ENCODE measurements at places on chromosomes 11 and 22.

DNA sequence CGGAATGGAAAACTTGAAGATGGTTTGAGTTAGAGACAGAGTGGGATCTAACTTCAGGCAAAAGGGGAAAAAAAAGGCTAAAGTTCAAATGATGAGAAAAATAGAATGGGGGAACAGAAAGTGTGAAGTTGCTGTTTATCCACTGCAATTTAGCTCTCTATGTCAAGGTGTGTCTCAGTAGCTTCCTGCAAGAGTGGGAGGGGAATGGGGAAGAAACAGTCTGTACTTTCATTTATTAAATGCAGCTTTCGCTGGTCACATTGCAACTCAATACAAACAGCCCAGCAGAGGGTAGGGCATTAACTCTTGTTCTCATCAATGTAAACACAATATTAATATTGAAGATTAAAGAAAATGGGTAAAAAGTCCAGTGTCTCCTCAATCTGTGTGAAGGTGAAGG is 214.7 kb upstream of the SYN3 start:
- DNase-seq, result no peak

- DNase-seq, result no peak
Measured at GRCh38 chr22:50217543-50218152, 16.8 kb downstream of the SELENOO start.

- DNase-seq, result no peak
Measured at GRCh38 chr11:113977701-113978100, 2.8 kb downstream of the HTR3A start.

DNA sequence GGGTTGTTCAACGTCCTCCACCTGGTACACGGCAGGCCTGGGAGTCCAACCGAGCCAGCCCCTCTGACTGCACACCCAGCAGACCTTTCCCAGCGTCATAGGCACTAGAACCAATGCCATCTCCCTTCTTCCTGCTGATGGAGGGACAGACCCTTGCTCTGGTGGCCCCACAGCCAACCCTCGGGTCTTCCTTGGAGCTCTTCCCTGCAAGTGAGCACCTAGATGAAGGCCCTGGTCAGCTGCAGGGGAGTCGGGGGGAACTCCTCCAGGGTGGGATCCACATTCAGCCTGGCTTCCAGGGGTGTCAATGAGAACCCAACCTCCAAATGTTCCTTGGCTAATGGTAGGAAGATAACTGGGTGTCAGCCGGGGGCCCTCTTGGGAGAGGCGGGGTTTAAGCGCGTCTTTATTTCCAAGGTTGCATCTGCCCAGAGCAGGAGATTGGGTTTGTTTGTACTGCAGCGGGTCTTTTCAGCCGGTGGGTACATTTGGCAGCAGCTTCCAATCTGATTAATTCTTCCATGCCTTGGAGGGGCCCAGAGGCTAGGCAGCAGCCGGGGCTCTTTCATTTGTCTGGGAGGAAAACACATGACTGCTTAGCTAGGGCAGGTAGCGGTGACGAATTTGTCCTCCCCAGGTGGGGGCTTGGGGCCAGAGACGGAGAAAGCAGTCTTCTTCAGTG is 56.0 kb upstream of the SHISAL1 start:
- no peak for DNase-seq

GRCh38 chr22:46055911-46056545 is 79.1 kb upstream of the WNT7B start:
- no peak for DNase-seq

- no peak for DNase-seq
Measured at GRCh38 chr11:47060807-47061206, 115.9 kb downstream of the ARFGAP2 start.

GRCh38 chr11:7436657-7437056 is 48.6 kb upstream of the OLFML1 start:
- DNase-seq, result no peak

DNA sequence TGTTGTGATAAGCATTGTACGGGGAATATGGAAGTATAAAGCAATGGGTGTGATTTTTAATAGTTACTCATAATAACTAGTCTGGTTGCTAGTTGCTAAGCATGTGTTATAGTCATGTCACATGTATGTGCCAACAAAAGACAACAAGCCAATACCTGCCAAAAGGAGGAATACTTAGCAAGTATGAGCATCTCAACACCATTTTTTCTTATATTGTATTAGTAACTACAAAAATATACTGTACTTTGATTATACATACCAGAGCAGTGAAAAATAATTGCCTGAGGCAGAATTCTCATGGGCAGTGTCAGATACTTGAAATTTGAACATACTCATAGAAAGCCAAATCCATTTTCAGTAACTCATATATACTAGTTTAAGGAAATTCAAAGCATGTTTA is 62.4 kb upstream of the ALKBH3 start:
- DNase-seq, result no peak
